ENCODE measurements at places on chromosomes 5 and 9.

DNA sequence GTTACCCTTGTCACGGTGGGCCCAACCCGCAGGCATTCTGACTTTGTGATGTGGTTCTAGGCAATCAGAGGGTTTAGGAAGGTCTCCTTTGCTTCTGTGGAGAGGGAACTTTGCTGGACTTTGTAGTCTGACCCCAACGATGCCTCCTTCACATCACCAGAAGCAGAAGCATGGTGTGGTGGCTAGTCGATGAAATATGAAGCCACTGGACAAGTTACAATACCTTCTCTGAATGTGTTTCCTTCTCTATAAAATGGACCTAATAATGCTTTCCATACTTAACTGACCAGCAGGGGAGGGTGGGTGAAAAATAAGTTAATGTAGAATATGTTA lies 607 bp downstream of the SPEF2 start:
- no peak for DNase-seq

DNA sequence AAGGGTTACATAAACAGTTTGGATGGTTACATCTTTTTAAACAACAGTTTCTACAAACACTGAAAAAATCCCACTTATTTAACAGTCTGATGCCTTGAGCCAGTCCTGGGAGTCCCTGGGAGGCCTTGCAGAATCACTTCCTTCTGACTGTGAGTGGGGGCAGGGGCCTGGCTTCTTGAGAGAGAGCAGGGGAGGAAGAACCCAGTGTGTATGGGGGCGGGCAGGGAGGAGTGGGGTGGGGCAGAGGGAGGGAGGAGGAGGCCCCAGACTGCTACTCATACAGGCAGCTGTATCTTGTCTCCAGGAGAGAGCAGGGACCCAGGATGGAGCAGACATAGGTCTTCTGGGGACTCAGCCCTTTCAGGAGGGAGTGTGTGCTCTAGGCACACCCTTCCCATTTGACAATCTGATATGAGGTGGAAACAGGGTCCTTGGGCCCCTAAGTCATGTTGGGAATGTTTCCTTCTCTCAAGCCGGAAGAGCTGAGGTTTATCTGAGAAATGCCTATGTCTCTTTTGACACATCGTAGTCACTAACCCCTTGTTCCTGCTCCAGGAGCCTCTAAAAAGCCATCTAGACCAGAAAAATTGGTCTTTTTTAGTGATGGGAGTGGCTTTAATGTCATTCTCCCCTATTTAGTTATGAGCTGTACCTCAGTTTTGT lies 52.8 kb downstream of the IRF1 start:
- DNase-seq = no peak

GRCh38 chr5:44401611-44402010 lies 12.4 kb upstream of the FGF10 start:
- DNase-seq = no peak

DNA sequence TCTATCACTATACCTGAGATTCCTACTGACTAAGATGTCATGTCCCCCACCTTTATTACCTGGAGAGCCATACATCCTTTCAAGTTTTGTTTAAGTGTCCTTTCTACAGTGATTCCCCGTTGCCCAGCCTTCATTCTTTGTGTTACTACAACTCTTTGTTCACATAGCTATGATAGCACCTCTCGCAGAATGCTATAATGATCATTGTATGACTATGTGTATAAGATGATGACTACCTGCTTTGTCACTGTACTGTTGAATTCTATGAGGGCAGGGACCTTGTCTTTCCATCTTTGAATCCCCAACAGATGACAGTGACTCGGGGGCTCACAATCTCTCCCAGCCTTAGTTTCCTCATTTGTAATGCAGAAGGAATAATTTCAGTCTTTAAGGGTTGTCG lies 361.2 kb downstream of the NPR3 start:
- DNase-seq = no peak

DNA sequence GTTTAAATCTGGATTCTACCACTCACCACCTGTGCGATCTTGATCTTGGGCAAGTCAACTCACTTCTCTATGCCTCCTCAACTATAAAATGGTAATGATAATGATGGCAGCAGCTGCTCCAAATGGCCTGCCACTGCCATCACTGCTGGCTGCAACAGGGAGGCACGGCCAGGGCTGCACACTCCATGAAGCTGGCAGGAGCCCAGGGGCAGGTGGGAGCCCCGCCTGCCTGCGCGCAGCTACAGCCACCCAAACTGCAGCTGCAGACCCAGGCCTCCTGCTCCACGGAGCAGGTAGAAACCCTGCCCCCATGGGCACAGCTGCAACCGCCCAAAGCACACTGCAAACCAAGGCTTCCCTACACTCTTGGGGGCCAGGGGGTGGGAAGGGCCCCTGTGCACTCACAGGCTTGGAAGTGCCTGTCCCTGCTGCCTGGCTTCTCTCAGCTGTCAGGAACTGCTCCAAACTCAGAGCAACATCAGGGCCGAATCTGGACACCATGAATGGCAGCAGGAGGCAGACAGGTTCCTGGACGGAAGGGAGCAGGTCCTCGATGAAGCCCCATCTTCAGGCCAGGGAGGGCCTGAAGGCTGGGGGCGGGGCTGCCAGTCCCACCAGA lies 57.6 kb downstream of the PRELID2 start:
- DNase-seq = no peak

- DNase-seq = no peak
These were observed 61.4 kb downstream of the PCDH1 start for GRCh38 chr5:141816598-141817399.

- no peak for DNase-seq
These were observed 6.4 kb downstream of the PRLR start for GRCh38 chr5:35223787-35224395.

DNA sequence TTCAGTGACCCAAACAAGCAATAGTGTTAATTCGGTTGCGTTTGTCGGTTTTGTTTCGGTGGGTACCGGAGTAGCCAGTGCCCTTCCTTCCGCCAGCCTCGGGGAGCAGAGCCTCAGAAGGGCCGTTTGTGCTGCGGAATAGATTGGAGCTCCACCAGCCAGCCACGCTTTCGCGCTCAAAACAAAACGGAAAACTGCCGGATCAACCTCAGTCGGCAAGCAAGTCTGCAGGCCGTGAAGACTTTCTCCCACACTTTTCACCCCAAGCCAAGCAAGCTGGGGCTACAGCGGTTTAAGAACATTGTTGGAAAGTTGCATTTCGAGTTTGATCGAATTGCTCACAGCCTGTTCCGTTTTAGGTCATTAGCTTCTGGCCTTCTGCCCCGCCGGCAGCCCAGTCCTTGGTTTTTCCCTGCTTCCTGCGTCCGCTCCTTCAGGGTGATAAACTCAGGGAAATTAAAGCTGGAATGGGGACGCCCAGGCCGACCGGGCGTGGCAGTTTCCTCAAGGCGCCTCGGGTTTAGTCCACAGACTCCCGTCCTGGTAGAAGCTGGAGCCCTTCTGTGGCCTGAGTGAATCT lies 803 bp upstream of the CCNO start:
- no peak for DNase-seq
